Mammary microvascular endothelial cell (primary cell): ENCODE measurements at places on chromosomes 1 and 21. TPM values are rescaled to one million over a fixed set of nuclear protein-coding genes. Genes with fewer than 3 reads are reported as not detected.

The KRTAP21-2 gene
- not detected in 2 replicates for total RNA-seq

The IVL gene
- total RNA-seq, result not detected in 2 replicates

The TCHH gene
- total RNA-seq, result not detected in 2 replicates

The ESRRG gene
- total RNA-seq, result not detected in 2 replicates

The ANGPTL3 gene
- total RNA-seq, result not detected in 2 replicates

The SPRR1A gene
- total RNA-seq, result not detected in 2 replicates

The CHIA gene
- not detected in 2 replicates for total RNA-seq

The BNIPL gene
- not detected in 2 replicates for total RNA-seq

The IL10 gene
- not detected in 2 replicates for total RNA-seq

The LCE1C gene
- total RNA-seq, result not detected in 2 replicates

The HLX gene
- total RNA-seq, result 45.7 and 49.1 TPM in 2 replicates

The MTARC1 gene
- 3.1 and 3.5 TPM in 2 replicates for total RNA-seq

The DTL gene
- total RNA-seq, result 15.7 and 17.4 TPM in 2 replicates

The GPR52 gene
- not detected in 2 replicates for total RNA-seq

The S100A3 gene
- 9.7 and 12.4 TPM in 2 replicates for total RNA-seq

The OR2L13 gene
- not detected in 2 replicates for total RNA-seq

The FAM163A gene
- 0.30 and 0.47 TPM in 2 replicates for total RNA-seq

The APOBEC4 gene
- total RNA-seq, result not detected in 2 replicates

The GCSAML gene
- total RNA-seq, result not detected in 2 replicates

The LORICRIN gene
- total RNA-seq, result not detected in 2 replicates

The NR5A2 gene
- 22.2 and 22.6 TPM in 2 replicates for total RNA-seq

The ADAM30 gene
- not detected in 2 replicates for total RNA-seq

The TNFSF4 gene
- 21.2 and 31.6 TPM in 2 replicates for total RNA-seq

The CAPN8 gene
- not detected in 2 replicates for total RNA-seq

The SH2D5 gene
- total RNA-seq, result 2.9 and 5.1 TPM in 2 replicates

The PMVK gene
- total RNA-seq, result 11.4 and 13.8 TPM in 2 replicates

The GSTM2 gene
- total RNA-seq, result 2.4 and 3.6 TPM in 2 replicates

The TNFSF18 gene
- total RNA-seq, result 96.1 and 109 TPM in 2 replicates

The DNAJC28 gene
- total RNA-seq, result 0.64 and 2.8 TPM in 2 replicates

The ELOVL1 gene
- total RNA-seq, result 95.1 and 113 TPM in 2 replicates

The NBPF3 gene
- 6.6 and 9.3 TPM in 2 replicates for total RNA-seq

The MYOC gene
- not detected in 2 replicates for total RNA-seq

The CD5L gene
- not detected in 2 replicates for total RNA-seq

The SYT6 gene
- not detected in 2 replicates for total RNA-seq

The LINGO4 gene
- total RNA-seq, result not detected in 2 replicates

The SELL gene
- 0.05 and 4.3 TPM in 2 replicates for total RNA-seq

The RTCA gene
- 31.7 and 37.6 TPM in 2 replicates for total RNA-seq

The GPR157 gene
- total RNA-seq, result 2.9 and 3.4 TPM in 2 replicates

The LIPI gene
- not detected in 2 replicates for total RNA-seq

The AMY2A gene
- not detected in 2 replicates for total RNA-seq

The TNFRSF18 gene
- not detected in 2 replicates for total RNA-seq

The TIE1 gene
- 427 and 478 TPM in 2 replicates for total RNA-seq

The TNFRSF4 gene
- 1.4 and 2.0 TPM in 2 replicates for total RNA-seq

The PRKAA2 gene
- 0.10 and 0.27 TPM in 2 replicates for total RNA-seq

The GBP7 gene
- total RNA-seq, result not detected in 2 replicates

The CCDC17 gene
- 0.07 and 0.10 TPM in 2 replicates for total RNA-seq

The FLG2 gene
- total RNA-seq, result not detected in 2 replicates

The SLC2A5 gene
- total RNA-seq, result not detected in 2 replicates

The FAM78B gene
- 0.15 TPM in 1 of 2 replicates, not detected in the other for total RNA-seq

The PODN gene
- total RNA-seq, result not detected in 2 replicates

The SPATA46 gene
- not detected in 2 replicates for total RNA-seq

The CTXND2 gene
- total RNA-seq, result not detected in 2 replicates

The GPR25 gene
- not detected in 2 replicates for total RNA-seq

The ACTRT2 gene
- total RNA-seq, result not detected in 2 replicates

The MX2 gene
- 16.9 and 22.6 TPM in 2 replicates for total RNA-seq

The KCNK1 gene
- not detected in 2 replicates for total RNA-seq

The PLA2G2F gene
- total RNA-seq, result not detected in 2 replicates

The SLAMF7 gene
- not detected in 2 replicates for total RNA-seq

The NFASC gene
- not detected in 2 replicates for total RNA-seq
